Foreskin keratinocyte (primary cell): ENCODE measurements at places on chromosomes 5 and 9.

GRCh38 chr5:159319363-159319762 lies 10.9 kb downstream of the IL12B start:
- no peak for DNase-seq

GRCh38 chr9:100063185-100063584 lies 35.6 kb downstream of the ERP44 start:
- no peak for DNase-seq

GRCh38 chr5:20694121-20694520 lies 706.1 kb upstream of the CDH18 start:
- DNase-seq = no peak

GRCh38 chr9:35605351-35606137 lies 482 bp downstream of the TESK1 start:
- no peak for DNase-seq

GRCh38 chr9:129568560-129569501 lies 52.1 kb downstream of the C9orf50 start:
- no peak for DNase-seq

DNA sequence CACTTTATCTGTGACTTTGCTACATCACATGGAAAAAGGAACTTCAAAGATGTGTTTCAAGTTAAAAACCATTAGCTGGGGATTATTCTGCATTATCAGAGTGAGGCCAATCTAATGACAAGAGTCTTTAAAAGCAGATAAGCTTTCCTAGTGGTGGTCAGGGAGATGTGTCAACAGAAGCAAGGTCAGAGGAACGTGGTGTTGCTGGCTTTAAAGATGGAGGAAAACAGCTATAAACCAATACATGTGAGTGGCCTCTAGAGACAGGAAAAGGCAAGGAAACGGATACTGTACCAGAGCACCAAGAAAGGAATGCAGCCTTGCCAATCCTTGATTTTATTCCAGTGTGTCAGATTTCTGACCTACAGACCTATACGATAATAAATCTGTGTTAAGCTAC lies 204.2 kb downstream of the TAF11L14 start:
- peak; percentile 19 for DNase-seq

DNA sequence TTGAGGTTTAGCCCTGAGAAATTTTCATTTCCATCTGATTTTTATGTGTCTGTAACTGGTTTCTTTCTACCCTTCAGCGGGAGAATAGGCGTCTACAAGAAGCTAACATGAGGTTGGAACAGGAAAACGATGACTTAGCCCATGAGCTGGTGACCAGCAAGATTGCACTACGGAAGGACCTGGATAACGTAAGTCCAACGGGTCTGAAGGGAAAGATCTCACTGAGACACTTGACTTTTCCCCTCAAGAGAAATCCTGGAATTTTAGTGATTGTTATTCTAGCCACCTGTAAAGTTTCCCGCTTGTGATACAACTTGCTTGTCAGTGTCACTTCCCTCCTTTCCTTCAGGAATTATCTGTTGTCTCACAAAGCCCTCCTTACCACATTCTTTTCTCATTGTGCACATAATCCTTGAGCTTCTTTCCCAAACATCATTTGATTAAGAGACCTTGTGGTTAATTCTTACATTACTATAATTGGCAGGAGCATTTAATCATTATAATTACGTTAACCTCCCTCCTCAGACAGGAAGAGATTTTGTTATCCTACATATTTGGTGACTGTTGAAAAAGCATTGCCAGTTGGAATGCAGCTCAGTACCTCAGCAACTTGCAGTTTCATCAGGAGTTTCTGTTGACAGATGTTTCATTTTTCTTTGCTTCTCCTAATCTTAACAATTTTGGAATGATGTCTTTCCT lies 56.9 kb downstream of the GPR21 start:
- no peak for DNase-seq

GRCh38 chr5:88404405-88404804 lies 135.8 kb upstream of the TMEM161B start:
- no peak for DNase-seq

DNA sequence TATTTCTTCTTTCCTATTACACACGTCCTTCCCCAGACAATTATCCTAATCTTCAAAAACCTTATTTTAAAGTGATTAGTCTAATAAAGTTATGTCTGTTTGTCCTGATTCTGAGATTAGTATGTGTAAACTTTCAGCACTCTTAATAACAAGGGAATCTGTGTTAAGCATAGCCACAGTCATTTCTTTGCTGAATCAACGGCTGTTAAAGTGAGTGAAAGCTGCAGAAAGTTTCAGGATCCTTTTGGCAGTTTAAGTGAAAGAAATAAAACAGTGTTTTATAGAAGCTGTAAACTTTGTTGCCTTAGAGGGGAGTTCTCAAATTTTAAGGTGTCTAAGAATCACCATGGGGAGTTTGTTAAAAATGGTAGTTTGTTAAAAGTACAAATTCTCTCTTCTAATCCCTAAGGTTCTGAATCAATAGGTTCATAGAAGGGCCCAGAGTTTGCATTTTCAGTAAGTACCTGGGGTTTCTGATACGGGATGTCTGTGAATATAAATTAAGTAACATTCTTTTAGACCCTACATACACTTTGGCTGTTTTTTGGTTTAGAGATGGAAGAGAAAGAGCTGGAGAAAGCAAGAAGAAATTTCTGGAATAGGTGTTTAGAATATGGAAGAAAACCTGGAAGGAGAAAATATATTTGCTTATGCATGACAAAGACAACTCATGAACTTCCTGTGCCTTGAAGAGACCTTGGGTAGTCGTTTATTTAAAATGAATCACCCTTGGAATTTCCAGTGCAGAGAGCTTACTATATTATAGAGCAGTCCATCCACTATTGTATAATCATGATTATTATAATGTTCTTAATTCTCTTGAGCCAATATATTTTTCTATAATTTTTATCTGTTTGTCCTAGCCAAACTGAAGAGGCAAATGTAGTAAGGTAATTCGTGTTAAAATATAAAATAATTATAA lies 45.7 kb downstream of the SCAMP1 start:
- DNase-seq = peak; percentile 66
